ENCODE measurements at places on chromosomes 6 and 20. TPM values are rescaled to one million over a fixed set of nuclear protein-coding genes. Genes with fewer than 3 reads are reported as not detected.

- H3K36me3 ChIP-seq = no peaks in the 10 kb centered on the region
- H3K4me3 ChIP-seq = no peak overlapping the region
- peaks cover 18% of the 10 kb centered on the region for H3K4me1 ChIP-seq
- H3K27ac ChIP-seq = no peak overlapping the region
- no peak for DNase-seq
Observed at GRCh38 chr20:32526541-32526940, 58.6 kb downstream of the NOL4L start.

DNA sequence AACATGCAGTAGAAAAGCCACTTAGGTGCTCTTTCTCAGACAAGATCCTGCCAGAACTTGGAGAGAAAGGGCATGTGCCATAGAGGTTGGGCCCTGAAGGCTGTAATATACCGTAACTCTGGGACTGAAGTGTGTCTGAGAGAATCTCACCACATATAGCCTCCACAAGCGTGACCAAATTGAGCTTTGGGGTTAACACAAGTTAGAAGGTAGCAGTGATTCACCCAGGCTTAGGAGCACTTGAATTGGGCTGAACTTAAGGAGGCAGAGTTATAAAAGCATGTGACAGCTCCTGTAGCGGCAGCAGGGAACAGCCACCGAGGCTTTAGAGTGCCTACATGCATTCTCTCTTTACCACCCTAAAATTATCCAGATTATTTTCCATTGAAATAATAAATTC, 361.6 kb downstream of the PHF3 start:
- no peaks in the 10 kb centered on the region for H3K36me3 ChIP-seq
- no peak for DNase-seq
- H3K4me1 ChIP-seq = no peaks in the 10 kb centered on the region
- no peaks in the 10 kb centered on the region for H3K27me3 ChIP-seq
- no peak overlapping the region for H3K27ac ChIP-seq

DNA sequence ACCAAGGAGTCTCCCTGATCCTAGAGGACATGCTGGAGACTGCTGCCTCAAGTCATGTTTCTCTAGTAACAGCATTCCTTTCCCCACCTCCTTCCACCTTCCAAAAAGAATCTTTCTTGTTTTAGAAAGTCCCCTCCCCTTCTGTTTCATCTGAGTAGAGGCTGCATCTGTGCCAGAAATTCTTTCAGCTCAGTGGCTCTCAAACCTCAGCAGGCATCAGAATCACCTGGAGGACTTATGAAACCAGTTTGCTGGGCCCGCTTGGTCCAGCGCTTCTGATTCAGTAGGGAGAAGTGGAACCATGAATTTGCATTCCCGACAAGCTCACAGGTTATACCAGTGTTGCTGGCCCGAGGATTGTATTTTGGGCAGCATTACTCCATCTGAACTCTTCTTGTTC, 55.1 kb downstream of the TMEM200A start:
- H3K27ac ChIP-seq = peak overlapping the region; percentile 60
- H3K36me3 ChIP-seq = peaks cover 63% of the 10 kb centered on the region
- peaks cover 90% of the 10 kb centered on the region for H3K4me1 ChIP-seq
- no peak for DNase-seq
- H3K4me3 ChIP-seq = no peak overlapping the region
- H3K27me3 ChIP-seq = peaks cover 2% of the 10 kb centered on the region

GRCh38 chr6:11712760-11713159, 65.8 kb downstream of the ADTRP start:
- no peak overlapping the region for H3K27ac ChIP-seq
- H3K4me1 ChIP-seq = peaks cover 22% of the 10 kb centered on the region
- H3K36me3 ChIP-seq = no peaks in the 10 kb centered on the region
- no peak for DNase-seq
- H3K4me3 ChIP-seq = no peak overlapping the region

DNA sequence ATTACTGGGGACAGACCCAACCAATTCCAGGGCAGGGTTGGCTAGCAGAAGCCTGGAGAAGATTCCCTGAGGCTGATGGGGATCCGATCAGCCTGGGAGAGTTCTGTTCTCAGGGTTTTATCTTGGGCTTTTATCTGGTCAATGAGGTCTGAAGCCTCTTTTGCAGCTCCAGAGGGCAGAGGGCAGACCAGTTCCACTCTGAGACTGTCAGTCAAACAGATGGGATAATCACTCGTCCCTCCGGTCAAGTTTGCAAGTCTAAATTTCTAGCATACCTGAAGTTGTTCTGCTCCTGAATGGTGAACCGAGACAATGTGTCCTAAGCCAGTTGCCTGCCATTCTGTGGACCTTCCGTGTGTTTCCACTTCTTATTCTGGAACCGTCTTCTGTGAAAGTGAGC, 3.0 kb upstream of the MAS1 start:
- no peak for DNase-seq
- H3K27me3 ChIP-seq = peaks cover 72% of the 10 kb centered on the region
- H3K27ac ChIP-seq = no peak overlapping the region
- H3K4me3 ChIP-seq = no peak overlapping the region
- H3K4me1 ChIP-seq = no peaks in the 10 kb centered on the region

GRCh38 chr6:169161572-169162167, 92.0 kb downstream of the THBS2 start:
- peaks cover 34% of the 10 kb centered on the region for H3K36me3 ChIP-seq
- DNase-seq = no peak
- H3K27ac ChIP-seq = peak overlapping the region; percentile 99

- H3K27me3 ChIP-seq = peaks cover 2% of the 10 kb centered on the region
- peak within 1 kb of the TSS; percentile 87 for H3K4me3 ChIP-seq
- peak within 1 kb of the TSS; percentile 67 for H3K27ac ChIP-seq
- peak; percentile 91 for DNase-seq
Observed at GRCh38 chr20:35171753-35172433, at the start of gene PROCR. TSS of gene PROCR (plus strand) at chr20:35172072. CDS start at chr20:35172155, 83 bp downstream.

DNA sequence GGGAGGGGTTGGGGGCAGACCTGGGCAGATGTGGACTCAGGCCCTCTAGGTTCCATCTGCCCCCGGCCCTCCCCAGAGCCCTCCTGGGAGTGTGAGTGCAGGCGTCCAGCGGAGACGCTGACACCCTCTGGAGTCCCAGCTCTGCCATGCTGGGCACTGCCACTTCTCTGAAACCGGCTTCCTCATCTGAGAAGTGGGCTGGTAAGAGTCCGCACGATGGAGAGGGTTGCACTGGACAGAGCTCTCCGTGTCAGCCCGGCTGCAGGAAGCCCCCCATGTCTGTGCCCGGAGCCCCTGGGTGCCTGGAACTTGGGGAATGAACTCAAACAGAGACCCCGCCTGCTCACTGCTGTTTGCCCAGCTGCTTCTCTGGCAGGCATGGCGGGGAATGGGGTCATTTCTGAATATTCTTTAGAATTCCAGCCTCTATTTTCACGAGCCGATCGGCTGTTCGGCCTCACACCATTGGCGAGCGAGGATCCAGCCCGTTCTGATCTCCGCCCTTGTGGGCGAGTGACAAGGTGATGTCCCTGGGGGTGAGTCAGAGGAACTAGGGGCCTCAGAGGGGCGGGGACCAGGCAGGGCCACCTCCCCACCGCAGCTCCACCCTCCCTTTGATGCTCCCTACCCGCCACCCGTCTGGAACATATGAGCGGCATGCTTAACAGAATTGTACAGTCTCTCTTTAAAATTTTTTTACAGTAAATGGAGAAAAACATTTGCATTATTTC, 47.8 kb upstream of the GATA5 start:
- H3K36me3 ChIP-seq = no peaks in the 10 kb centered on the region
- no peak for DNase-seq
- peaks cover 54% of the 10 kb centered on the region for H3K27me3 ChIP-seq
- H3K4me3 ChIP-seq = no peak overlapping the region
- no peak overlapping the region for H3K27ac ChIP-seq

GRCh38 chr20:8718279-8718678, 350.6 kb upstream of the PLCB4 start:
- H3K4me3 ChIP-seq = no peak overlapping the region
- peaks cover 6% of the 10 kb centered on the region for H3K27me3 ChIP-seq
- H3K4me1 ChIP-seq = peaks cover 18% of the 10 kb centered on the region
- H3K27ac ChIP-seq = no peak overlapping the region

- H3K27ac ChIP-seq = no peak overlapping the region
- no peak overlapping the region for H3K4me3 ChIP-seq
- no peaks in the 10 kb centered on the region for H3K27me3 ChIP-seq
- H3K4me1 ChIP-seq = peaks cover 35% of the 10 kb centered on the region
- H3K36me3 ChIP-seq = no peaks in the 10 kb centered on the region
Observed at GRCh38 chr6:3771407-3772011, 20.0 kb upstream of the PXDC1 start.

DNA sequence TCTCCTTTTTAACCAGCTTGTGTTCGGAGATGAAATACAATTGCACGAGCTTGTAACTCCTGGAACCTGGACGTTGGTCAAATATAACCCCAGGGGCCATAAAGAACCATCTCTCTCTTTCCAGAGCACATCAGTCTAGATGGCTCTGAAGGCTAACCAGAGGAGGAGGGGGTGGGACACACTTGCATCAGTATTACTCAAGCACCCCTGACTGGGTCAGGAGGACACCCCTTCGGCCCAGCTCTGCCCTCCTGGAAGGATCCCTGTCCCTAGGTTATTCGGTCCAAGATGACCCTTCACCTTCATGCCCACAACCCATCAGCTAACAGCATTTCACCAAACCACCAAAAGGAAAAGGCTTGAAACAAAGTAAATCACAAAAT, 67.1 kb downstream of the FYN start:
- peaks cover 60% of the 10 kb centered on the region for H3K4me1 ChIP-seq
- DNase-seq = no peak
- no peaks in the 10 kb centered on the region for H3K36me3 ChIP-seq
- H3K27ac ChIP-seq = peak overlapping the region; percentile 56
- no peaks in the 10 kb centered on the region for H3K27me3 ChIP-seq
- peak overlapping the region; percentile 25 for H3K4me3 ChIP-seq

- no peak overlapping the region for H3K4me3 ChIP-seq
- peaks cover 8% of the 10 kb centered on the region for H3K36me3 ChIP-seq
- H3K27ac ChIP-seq = no peak overlapping the region
- H3K4me1 ChIP-seq = peaks cover 17% of the 10 kb centered on the region
- H3K27me3 ChIP-seq = peaks cover 2% of the 10 kb centered on the region
- DNase-seq = no peak
Observed at GRCh38 chr6:79538106-79538971, 1.1 kb upstream of the LCA5 start.

Gene GJA10
- total RNA-seq = not detected

Gene RAET1E
- total RNA-seq = 0.27 TPM

All from HFFc6 (cell line).